Stimulated activated CD4-positive, alpha-beta T cell treated with anti-CD3 and anti-CD28 coated beads, Interleukin-1b, Interleukin-23, amount 100 ng/mL, for 1 hour (primary cell): ENCODE measurements at places on chromosomes 1 and 21.

DNA sequence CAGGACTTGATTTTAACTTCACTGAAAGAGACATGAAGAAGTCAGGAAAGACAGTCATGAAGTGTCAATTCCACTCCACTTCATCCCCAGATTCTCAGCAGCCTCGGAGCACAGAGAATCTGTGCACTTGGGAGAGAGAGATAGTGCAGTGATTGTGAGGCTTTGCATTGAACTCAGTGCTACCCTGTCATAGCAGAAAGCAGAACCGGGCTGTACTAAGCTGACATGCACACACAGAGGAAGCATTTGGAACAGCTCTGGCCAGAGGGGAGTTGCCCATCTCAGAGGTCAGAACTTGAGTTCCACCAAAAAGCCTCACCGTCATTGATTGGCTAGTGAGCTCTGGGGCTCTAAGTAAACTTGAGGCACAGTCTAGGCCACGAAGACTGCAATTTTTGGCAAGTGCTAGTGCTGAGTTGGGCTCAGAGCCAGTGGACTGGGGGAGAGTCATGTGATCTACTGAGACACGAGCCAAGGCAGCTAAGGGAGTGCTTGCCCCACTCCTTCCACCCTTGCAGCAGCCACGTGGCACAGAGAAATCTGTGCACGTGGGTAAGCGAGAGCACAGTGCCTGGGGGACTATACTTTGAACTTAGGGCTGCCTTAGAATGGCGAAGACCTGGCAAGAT, 810.2 kb upstream of the ADAMTS5 start:
- DNase-seq = no peak

DNA sequence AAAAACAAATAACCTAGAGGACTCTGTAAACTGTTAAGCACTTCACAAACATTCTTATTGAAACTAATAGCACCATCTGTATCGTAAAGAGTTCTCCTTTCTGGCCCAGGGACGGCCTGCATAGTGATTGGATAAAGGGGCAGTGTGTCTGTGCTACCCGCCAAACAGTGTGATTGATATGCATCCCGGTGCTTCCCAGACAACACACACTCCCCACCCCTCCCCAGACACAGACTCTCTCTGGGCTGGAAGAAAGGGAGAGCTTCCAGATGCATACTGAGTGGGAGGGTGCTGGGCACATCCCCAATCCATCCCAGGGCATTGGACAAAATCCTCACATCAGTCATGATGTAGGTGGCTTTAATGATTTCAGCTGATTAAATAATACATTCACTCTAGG, 3.7 kb downstream of the HSD11B1 start:
- no peak for DNase-seq

- DNase-seq = no peak
These were observed 273.4 kb downstream of the PCP4 start for GRCh38 chr21:40140675-40141074.

- no peak for DNase-seq
These were observed 3.2 kb downstream of the S100A9 start for GRCh38 chr1:153360592-153361479.

DNA sequence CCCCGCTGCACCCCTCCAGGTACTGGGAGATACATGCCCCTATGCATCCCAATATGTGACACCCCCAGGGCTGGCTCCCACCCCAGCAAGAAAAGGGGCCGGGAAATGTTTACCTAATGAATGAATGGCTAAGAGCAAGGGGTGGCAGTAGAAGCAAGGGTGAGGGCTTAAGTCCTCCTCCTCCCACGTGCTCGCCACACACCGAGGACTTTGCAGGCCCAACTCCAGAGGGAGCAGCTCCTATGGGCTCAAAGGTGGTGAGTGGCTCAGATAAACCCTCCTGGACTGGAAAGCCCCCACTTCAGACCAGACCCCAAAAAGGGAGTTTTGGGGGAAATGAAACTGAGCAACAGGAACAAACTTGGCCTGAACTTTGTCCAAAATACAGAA, 11.4 kb downstream of the SLC45A3 start:
- DNase-seq = no peak

DNA sequence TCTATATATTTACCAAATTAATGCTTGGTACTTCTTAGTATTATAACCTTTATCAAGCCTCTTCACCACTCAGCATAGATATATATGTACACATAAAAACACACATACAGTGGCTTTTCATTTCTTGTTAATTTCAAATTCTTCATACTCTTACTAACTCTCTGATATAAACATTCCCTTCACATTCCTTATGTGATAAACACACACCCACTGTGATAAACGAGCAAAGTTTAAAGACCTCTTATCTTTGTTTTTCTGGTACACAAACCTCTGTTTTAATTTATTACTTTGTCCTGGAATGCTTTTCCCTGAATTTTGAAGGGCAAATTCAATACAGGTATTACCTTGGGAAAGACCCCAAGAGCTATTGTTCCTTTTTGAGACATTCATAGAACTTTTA, 379.1 kb upstream of the TMPRSS15 start:
- DNase-seq = no peak

DNA sequence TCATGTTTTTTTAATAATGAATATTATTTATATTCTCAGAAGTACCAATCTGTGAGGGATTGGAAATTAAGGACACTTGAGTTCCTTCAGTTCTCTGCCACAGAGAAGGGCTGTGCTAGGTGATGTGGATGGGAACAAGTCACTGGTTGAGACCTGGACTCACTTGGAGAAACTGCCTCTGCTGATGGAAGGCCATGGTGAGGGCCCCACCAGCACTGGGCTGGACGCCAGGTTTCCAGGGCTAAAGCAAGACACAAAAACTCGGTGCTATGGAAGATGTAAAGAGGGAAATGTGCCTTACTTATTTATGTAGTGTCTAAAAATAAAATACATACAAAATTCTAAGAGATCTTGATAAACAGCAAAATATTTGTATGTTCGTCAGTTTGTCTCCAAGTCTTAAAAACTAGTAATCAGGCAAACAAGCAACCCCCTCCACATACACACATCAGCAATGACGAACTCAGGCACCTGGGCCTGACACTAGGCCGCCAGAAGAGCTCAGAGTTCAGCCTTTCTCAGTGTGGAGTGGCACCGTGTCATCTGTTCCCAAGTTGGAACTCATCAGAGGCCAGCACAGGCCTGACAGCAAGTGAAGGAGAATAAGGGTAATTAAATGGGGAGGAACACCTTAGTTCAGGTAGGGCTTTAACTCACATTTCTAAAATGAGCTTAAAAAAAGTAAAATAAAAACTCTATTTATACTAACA, 19.6 kb downstream of the SIPA1L2 start:
- no peak for DNase-seq

DNA sequence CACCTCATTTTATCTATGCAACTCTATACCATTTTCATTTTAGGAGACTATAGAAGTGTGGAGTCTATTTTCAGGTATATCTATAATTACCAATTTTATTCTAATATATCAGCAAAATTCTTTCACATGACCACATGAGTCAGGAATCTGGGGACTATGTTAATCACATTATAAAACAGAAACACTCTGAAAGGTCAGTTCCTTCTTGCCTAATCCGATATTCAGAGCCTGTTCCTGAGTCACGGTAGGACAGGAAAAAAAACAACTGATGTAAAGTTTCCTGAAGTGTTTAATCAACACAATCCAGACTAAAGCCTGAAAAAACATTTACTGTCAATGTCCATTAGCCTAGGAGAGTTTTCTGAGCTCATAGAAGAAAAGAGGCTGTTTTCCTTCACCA, 1902.3 kb downstream of the NCAM2 start:
- DNase-seq = no peak

GRCh38 chr1:76083189-76083588, 8.6 kb downstream of the ST6GALNAC3 start:
- no peak for DNase-seq

DNA sequence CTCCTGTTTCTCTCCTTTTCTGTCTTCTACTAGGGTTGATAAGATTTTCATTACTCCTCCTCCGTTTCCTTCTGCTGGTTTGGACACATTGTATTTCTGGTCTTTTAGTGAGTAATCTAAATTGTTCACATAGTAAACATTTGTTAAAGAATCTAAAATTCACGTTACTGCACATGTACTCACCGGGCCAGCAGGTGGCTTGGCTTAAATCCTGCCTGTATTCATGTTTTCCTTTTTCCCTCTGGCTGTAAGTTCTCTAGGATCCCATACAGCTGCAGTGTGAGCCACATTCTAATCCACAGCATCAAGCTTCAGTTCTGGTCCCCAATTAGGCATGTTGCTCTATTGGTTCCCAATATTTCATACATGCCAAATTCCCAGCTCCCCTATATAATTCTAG, 958.3 kb downstream of the ADGRL2 start:
- DNase-seq = no peak

DNA sequence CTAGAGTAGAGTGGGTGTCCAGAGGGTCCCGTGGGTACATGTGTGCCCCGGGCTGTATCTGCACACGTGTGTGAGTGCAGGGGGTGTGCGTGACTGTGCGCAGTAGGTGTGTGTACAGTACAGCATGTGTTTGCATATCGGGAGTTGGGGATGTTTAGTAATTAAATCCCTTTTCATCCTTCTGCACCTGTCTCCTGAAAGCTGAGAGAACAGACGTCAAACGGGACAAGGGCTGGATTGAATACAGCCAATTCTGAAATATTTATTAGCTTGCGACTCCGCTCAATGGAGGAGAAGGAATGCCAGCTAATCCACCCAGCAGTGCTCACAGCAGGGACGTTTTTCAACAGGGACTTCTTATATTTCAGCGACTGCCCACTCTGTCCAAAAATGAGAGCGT, 44.7 kb upstream of the CASZ1 start:
- DNase-seq = no peak

DNA sequence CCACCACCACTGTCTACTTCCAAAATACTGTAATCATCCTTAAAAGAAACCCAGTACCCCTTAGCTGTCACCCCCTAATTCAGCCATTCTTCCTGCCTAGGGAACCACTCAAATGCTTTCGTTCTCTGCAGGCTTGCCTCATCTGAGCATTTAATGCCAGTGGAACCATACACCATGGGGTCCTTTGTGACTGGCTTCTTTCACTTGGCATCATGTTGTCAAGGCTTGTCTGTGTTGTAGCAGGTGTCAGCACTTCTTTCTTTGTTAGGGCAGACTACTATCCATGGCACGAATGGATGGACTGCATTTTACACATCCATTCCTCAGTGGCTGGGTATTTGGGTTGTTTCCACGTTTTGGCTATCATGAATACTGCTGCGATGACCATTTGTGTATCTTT, 28.5 kb downstream of the SH3BGR start:
- no peak for DNase-seq
